T follicular helper cell (primary cell): ENCODE measurements at places on chromosomes 7 and 10.

- no peak for DNase-seq
Observed at GRCh38 chr7:2006921-2007381, 225.8 kb downstream of the MAD1L1 start.

GRCh38 chr7:114879554-114879953, 42.3 kb upstream of the MDFIC start:
- no peak for DNase-seq

- DNase-seq, result no peak
Observed at GRCh38 chr10:125034675-125035074, 92.8 kb downstream of the ZRANB1 start.

- DNase-seq, result no peak
Observed at GRCh38 chr10:30984563-30985328, 46.9 kb downstream of the ZNF438 start.

GRCh38 chr10:132511121-132512051, 26.2 kb upstream of the INPP5A start:
- no peak for DNase-seq

GRCh38 chr10:121753726-121754476, 155.7 kb upstream of the FGFR2 start:
- DNase-seq, result no peak

DNA sequence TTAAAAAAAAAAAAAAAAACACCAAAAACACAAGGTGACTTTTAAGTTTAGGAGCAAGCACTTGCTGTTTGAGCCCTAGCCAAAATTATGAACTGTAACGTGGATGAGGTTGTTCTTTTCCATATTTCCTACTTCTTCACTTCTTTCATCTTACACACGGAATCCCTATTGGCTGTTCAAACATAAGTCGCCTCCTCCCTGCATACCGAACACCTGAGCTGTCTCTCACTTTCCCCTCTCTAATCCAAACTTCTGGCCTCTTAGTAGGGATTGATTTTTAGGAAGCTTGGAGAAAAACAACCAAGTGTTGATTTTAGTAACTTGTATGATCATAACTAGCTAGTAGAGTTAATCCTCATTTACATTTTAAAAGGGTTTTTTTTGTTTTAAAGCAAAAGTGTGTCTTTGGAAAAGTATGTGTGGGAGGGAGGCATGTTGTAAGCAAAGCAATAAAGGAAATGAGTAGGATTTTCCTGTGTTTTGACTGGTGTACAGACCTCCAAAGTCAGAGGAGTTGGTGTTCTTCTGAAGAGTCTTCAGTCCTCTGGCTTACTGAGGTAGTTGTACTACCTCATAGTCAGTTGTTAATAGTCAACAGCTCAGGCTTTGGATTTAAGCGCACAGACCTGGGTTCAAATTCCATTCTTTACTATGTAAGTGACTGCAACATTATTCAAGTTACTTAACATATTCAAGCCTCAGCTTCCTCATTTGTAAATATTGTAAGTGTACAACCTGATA, 39.3 kb downstream of the RABGEF1 start:
- DNase-seq, result no peak

DNA sequence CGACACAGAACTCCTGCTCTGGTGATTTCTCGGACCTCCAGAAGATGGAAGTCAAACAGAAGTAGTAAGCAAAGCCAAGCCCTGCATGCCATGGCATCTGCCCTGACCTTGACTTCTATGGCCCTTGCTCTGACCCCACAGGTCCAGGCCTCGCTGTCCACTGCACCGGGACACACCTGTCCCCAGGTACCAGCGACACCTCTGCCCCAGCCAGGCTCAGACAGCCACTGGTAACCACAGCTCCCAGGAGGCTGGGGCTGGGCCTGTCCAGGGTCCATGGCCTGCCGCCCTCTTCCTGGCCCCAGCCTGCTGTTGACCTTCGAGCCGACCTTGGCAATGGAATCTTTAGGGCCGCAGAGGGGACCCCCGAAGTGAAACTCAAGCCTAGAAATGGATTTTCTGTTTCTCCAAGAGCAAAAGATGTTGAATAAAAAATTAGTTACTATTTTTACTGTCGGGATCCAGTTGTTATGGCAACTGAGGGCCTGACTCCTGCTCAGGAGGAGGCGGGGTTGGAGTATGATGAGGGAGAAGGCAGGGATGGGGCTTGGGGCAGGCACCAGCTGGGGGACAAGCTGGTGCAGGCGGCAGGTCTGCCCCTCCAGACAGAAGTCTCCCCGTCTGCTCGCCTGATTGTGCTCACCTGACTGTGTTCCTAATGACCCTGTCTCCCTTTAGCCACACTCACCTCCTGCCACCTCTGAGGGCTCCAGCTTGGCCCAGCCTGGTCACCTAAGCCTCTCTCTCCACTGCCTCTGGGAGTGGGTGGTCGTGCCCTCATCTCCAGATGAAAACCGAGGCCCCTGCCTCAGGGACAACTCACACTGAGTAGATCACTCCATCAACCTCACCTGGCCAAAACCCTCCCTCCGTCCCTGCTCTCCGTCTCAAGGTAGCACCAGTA, 4.1 kb upstream of the MMD2 start:
- no peak for DNase-seq
